ENCODE measurements at places on chromosomes 5 and 9. TPM values are rescaled to one million over a fixed set of nuclear protein-coding genes. Genes with fewer than 3 reads are reported as not detected.

DNA sequence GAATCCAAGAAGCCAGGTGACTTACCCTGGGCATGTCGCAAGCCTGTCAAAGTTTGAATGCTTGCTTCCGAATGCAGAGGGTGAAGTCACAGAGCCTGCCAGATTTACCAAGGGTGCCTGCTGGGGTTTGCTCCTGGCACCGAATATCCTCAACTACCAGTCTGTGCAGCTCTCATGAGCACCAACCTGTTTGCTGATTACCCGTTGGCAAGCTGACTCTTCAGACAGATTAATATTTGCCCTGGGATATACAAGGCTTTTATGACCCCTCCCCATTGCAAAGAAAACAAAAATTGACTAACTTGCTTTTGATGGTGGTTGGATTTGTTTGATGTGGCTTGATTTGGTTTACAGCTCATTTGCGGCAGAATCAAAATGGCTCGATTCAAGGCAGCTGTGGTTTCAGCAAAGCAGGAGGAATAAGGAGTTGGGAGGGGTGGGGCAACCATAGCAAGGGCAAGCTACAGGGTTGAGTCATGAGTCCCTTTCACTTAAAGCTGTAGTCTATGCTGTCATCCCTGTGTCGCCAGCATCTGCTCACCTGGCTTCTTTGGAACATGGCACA is 82.3 kb upstream of the AGXT2 start:
- peak; percentile 93 for DNase-seq

DNA sequence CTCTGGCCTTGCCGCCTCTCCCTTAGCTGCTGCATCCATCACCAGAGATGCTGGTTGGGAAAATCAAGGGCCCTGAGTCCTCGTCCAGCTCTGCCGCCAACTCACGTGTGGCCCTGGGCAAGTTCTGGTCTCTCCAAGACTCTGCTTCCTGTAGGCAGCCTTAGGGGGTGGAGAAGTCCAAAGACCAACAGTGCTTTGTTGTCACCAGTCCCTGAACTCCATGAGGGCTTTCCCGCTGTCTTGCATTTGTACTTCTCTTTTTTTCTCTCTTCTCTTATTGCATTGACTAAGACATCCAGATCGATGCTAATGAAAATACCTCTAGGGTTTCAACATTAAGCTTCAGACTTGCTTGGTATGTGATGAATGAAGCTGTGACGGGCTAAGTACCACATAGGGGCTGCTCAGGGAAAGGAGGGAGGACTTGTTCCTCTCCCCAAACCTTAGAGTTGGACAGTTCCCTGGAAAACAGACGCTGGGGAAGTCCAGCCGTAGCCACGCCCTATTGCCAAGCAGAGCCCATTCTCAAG is 63.7 kb upstream of the STXBP1 start:
- DNase-seq, result no peak

DNA sequence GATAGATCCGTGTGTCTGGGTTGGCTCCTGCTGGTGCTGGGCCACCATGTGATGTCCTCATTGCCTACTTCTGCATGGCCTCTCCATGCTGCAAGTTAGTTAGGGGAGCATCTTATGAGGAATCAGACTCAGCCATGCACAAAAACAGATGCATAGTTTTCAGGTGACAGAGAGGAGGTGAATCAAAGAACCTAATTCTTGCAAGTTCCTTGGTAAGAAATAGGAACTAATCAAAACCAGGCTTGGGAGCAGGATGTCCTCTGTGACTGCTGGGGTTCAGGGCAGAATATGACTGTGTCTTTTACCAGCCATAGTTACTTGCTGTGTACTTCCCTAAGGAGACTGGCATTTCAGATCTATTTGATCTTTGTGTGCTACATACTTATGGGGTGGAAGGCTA is 61.6 kb downstream of the C9orf152 start:
- DNase-seq, result no peak

DNA sequence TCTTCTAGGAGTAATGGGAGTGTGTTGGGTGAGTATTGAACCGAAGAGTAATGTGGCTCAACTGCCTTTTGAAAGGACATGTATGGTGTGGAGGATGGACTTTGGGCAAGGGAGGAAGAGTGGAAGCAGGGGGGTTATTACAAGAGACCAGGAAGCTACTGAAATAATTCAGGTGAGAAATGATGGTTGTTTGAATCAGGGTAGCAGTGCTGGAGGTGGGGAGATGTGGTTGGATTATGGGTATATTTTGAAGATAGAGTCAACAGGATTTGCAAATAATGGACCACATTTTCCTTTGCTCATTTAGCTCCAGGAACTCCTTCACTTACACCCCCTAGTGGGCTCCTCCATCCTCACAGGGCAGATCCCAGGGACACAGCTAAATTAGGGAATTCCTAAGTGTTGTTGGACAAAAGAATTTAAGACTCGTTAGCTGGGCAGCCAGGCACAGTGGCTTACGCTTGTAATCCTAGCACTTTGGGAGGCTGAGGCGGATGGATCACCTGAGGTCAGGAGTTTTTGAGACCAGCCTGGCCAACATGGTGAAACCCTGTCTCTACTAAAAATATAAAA is 1.2 kb upstream of the SLC4A9 start:
- DNase-seq, result peak; percentile 41

GRCh38 chr9:116697362-116697761 is 10.3 kb downstream of the TRIM32 start:
- peak; percentile 81 for DNase-seq

GRCh38 chr9:18692268-18692667 is 218.3 kb downstream of the ADAMTSL1 start:
- no peak for DNase-seq

GRCh38 chr9:110575169-110575568 is 4.4 kb downstream of the SVEP1 start:
- peak; percentile 11 for DNase-seq

DNA sequence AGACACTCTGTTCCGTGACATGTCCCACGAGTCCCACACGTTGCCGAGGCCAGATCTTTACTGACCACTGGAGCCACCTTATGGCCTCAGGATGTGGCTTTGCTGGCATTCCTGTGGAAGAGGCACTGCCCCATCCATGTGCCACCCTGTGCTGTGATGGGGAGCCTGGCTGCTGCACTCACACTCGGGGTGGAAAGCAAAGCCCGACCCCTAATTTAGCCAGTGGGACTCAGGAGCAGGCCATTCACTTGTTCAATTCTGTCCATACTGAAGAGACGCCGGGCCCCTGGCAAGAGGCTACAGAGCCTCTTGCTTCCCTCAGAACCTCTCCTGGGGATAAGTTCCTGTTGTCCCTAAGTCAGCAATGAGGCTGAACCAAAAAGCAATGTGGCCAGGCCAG is 18.6 kb upstream of the CEP72 start:
- no peak for DNase-seq

- no peak for DNase-seq
Observed at GRCh38 chr5:179371681-179372680, 26.7 kb upstream of the ADAMTS2 start.

FCN2 gene
- total RNA-seq, result not detected

SLC24A2 gene
- under 0.01 TPM for total RNA-seq

ZBED3 gene
- total RNA-seq, result 1.0 TPM

GADD45G gene
- total RNA-seq, result 2.3 TPM
